Panc1 (cell line): ENCODE measurements at places on chromosomes 2 and 18.
A peak's percentile ranks its signal among the peaks of the same experiment; 100 is the strongest.

GRCh38 chr2:85649201-85650190 lies 18.5 kb downstream of the SFTPB start:
- no peak for DNase-seq

GRCh38 chr2:172929644-172930043 lies 146.0 kb upstream of the MAP3K20 start:
- DNase-seq = no peak

DNA sequence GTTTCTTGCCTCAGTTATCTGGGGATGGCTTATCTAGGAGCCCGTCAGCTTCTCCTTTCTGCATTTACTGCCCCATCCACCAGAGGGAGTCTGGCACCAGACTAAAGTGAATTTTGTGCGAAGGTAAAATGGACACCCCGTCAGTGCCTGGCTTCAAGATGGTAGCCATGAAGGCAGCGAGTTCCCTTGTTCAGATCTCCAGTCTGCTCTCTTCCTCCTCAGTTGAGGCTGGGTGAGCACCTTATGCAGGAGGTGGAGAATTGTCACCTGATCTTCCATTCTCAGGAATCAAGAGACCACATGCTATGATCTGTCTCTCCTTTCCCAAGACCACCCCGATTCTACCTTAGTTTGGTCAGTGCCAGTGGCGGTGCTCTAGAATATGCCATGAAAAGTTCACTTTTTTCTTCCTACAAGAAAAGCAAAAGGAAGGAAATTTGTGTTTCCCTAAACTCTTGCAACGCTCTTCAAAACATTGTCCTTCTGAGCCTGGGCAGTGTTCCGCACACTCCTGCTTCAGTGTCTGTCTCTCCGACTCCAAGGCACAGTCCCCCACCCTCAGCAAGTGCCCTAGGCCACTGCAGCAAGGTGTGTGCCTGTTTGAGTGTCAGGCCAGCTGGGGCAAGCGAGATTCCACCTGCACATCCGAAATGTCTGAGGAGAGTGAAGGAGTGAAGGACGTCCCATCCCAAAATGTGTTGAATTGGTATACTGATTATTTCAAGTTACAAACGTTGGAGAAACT lies 168.6 kb downstream of the SS18 start:
- peak; percentile 30 for DNase-seq

DNA sequence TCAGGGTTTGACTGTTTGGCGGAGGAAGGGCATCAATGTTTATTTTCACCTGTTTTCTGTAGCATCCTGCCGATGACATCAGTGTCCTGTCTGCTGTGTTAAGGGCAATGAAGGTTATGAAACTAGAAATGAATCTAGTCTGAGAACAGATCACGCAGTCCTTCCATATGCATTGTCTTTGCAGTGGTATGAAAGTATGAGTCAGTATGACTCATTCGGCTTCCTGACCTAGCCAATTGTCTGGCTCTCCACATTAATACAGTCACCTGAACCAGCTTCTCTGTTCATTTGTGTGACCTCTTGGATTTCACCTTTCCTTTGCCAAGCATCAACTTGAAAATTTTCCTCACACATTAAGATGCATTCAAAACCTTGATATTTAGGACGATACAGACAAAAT lies 353.8 kb downstream of the RND3 start:
- DNase-seq = peak; percentile 87

DNA sequence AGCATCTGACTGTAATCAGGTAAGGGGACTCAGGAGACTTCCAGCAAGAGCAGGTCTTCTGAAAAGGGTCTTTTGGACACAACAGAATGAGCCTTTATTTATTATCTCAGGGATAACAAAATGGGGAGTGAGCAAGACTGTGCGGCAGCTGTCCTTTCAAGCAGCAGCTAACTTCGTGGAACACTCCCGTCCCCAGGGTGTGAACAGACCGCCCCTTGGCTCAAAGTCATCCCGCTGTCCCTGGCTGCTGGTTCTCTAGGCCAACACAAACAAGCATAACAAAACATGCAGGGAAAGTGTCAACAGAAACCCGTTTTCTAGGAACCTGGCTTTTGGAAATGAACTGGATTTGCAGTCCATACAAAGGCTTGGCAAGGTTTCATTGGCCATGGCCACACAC lies 787.9 kb upstream of the FANCL start:
- no peak for DNase-seq

DNA sequence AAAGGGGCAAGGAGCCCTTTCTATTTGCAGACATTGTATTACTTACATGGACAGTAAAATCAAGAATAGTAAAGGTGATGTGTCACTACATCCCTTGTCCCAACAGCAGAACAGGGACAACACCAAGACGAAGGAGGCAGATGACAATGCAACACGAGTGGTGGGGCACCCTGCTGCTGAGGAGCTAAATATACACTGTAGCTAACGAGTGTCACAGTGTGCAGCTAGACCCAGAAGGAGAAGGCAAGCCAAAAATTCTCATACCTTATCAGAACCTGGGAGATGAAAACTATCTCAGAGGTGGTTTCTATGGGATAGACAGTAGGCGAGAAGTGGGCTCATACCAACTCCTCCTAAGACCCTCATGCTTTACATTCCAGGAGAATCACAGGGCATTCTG lies 518.4 kb upstream of the LRRTM1 start:
- no peak for DNase-seq

DNA sequence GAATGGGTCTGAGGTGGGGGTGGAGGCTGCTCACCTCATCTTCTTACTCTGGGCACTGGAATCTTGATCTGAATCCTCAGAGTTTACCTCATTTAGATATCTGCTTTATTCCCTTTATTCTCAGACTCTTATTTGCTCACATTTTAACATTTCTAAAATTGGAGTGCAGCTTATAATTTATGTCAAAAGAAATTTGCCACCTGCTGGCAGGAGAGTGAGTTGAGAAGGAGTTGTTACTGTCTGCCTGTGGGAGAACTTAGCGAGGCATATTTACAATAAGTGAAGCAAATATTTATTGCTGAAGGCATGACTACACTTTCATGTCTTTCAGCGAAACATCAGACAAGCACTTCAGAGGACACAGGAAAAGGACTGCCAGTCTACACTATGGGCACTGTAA lies 16.4 kb upstream of the KIAA2012 start:
- no peak for DNase-seq

- DNase-seq = no peak
Measured at GRCh38 chr2:162241571-162241970, 1.7 kb downstream of the FAP start.

DNA sequence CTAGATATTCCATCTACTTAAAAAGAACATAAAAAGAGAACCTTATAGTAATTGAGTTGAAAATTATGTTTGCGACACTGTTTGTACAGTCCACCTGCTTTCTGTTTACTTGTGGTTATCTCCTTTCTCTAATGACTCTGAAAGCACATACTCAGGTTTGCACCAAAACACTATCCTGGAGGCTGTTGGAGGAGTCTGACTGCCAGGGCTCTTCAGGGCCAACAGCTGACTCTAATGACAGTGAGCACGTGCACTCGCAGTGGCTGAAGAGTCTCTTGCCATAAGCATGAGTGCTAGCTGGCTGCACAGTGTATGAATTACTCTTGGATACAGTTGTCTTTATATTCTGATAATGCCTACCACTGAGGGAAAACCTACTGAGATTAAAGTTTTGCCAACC lies 16.7 kb upstream of the GLS start:
- no peak for DNase-seq

DNA sequence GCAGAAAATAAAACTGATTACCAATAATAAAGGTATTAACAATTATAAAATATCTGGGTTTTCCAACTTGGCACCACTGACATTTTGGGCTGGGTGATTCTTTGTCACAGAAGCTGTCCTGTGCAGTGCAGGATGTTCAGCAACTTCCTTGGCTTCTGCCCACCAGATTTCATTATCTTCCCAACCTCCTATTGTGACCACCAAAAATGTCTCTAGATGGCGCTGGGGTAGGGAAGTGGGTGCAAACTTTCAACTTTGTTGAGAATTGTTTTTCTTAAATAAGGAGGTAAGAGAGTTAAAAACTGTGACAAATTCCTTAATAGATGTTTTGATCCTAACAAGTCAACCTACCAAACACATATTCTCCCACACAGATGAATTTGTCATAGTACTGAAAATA lies 90.1 kb downstream of the GAREM1 start:
- DNase-seq = no peak

GRCh38 chr18:47260120-47260923 lies 8.9 kb upstream of the SKOR2 start:
- no peak for DNase-seq

GRCh38 chr2:199348871-199349270 lies 108.9 kb downstream of the SATB2 start:
- no peak for DNase-seq
